Stimulated activated CD8-positive, alpha-beta memory T cell treated with anti-CD3 and anti-CD28 coated beads, Interleukin-2, amount 100 ng/mL, for 1 hour (primary cell): ENCODE measurements at places on chromosomes 12 and 14.

GRCh38 chr12:49568442-49569162, 660 bp upstream of the MCRS1 start:
- no peak for DNase-seq

DNA sequence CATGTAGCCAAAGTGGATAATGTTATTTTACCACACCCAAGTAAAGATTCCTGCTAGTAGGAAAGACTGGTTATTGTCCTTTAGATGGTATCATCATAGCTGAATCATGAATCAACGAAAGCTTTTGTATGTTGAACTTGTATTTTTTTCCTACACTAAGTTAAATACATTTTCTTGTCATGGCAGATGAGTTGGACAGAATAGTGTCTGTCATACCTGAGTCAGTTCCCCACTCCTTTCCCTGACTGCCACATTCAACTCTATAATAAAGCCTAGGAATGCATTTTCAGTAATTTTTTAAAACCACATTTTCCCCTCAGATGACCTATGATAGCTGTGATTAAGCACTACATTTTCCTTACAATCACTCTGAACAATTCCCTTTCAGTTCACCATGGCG, 9.3 kb upstream of the PTHLH start:
- no peak for DNase-seq

GRCh38 chr14:24392325-24393091, 6.3 kb upstream of the NYNRIN start:
- DNase-seq = no peak

GRCh38 chr14:52706724-52707706, at the start of gene PSMC6:
PSMC6 (plus strand) TSS chr14:52707200; CDS start chr14:52707220, 20 bp downstream.
- peak; percentile 87 for DNase-seq

- no peak for DNase-seq
Observed at GRCh38 chr14:91021115-91021514, 39.3 kb downstream of the RPS6KA5 start.

DNA sequence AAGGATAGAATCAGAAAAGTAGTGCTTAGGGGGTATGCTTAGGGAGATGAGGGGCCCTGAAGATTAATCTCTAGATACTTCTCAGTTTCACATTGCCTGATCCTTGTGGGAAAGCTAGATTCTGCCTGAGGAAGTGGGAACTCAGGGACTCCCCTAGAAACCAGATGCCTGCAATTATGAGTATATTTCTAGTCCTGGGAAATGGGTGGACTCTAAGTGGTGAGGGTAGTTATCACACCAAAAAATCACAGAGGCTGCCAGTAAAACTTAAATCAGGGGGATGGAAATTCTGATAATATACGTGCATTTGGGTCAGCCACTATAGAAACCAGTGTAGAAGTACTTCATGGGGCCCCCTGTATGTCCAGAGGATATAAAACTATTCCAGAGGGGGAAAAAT, 18.3 kb downstream of the HOXC4 start:
- DNase-seq = no peak

GRCh38 chr14:92263681-92264080, 59.3 kb upstream of the SLC24A4 start:
- DNase-seq = no peak

DNA sequence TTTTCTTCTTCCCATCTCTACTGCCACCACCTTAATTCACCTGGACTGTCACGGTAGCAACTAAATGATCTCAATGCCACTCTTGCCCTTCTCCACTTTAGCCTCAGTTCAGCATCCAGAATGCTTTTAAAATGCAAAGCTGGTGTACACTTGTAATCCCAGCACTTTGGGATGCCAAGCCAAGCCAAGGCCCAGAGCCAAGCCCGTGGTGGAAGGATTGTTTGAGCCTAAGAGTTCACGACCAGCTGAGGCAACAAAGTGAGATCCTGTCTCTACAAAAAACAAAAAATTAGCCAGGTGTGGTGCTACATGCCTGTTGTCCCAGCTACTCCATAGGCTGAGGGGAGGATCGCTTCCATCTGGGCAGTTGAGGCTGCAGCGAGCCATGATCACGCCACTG, 5.9 kb downstream of the CIPC start:
- DNase-seq = no peak
